EL (cell line): ENCODE measurements at places on chromosomes 3 and 15.

DNA sequence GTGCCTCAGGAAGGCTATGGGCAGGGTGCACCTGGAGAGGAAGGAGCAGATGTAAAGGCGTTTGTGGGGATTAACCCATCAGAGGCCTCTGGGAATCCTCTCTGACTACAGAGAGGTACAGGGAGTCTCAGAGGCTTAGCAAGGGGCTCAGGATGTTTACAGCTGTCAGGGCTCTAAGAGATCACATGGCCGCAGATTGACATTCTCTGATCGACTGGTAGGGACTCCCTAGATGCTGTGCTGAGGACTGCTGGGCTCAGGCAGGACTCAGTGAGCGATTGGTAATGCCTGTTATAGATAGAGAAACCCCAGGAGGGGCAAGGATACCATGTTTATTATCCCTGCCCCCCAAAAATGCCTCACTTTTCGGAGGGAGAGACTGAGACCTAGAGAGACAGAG lies 103.5 kb downstream of the CORO2B start:
- DNase-seq: no peak

GRCh38 chr3:105656651-105657504 lies 211.9 kb downstream of the CBLB start:
- peak; percentile 44 for DNase-seq

DNA sequence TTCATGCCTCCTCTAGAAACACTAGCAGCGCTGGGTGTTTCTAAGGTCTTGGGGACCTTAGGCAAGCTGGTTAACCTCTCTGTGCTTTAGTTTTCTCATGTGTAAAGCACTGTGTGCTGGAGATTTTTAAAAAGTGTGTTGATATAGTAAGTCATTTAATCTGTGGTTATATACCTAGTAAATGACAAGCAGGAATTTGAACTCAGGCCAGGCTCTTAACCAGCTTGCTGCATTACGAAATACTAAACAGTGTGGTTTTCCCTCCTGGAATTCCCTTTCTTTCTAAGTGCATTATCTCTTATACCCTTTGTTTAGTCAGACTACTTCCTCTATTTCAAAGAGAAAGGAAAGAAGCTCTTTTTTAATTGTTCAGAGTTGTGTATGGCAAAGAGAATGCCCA lies 26.5 kb downstream of the NEO1 start:
- peak; percentile 51 for DNase-seq

DNA sequence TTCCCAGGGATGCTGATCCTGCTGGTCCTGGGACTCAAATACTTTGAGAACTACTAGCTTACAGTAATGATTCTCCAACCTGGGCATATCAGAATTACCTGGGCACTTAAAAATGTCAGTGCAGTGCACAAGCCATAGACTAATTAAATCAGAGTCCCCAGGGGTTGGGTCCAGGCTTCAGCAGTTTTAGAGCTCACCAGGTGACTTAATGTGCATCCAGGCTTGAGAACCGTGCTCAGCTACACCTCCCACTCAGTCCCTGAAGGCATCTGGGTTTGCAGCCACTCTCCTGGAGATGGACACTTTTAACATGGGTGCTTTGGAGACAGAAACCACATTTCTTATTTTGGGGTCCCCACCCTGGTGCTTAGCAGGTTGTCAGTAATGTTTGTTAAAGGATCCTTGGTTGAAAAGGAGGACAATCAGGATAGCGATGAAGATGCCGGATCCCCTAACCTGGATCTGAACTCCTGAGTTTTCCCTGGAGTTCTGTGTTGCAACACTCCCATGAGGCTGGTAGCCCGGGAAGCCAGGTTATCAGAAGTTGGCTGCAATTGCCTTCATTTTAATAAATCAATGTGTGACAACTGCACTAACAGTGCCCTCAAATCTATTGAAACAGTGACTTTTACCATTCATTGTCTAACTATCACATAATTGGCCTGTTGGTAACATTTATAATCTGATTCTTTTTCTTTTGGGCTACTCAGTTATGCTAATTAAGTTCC lies 48.1 kb downstream of the BFSP2 start:
- no peak for DNase-seq

DNA sequence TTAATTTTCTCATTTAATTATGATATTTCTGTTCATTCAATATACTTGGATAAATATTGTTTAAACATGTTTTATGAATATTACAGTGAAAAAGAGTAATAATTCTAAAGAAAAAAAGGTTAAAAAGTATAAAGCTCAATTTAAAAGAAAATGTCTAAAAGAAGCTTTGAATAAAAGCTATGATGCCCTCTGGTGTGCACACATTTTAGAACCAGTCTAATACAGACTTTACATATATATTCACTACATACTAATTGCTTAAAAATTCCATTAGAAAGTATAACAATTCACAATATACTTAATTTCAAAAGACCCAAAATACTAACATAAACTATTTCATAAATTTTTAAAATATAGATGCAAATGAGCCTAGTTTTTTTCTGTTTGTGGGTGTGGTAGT lies 909.1 kb upstream of the ROBO1 start:
- DNase-seq: no peak

DNA sequence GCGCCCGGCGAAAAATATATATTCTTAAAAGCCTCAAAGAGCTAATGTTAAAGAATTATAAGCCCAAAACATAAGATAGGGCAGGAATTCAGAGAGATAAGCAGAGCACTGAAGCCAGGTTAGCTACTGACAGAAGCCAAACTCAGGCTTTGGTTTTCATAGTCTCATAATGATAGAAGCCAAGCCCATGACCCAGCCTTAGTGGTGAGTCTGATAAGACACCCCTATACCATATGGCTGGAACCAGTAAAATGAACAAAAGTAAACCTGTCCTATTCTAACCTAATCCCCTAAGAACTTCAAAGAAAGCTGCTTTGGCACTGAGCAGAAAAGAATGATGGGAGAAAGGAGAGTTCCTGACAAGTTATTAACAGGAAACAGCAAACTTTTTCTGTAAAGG lies 25.9 kb downstream of the MYO9A start:
- no peak for DNase-seq

GRCh38 chr15:63134245-63134985 lies 12.8 kb downstream of the LACTB start:
- no peak for DNase-seq

- no peak for DNase-seq
These were observed 40.0 kb downstream of the FOXP1 start for GRCh38 chr3:71543371-71544016.

GRCh38 chr3:107679921-107680320 lies 157.2 kb downstream of the BBX start:
- no peak for DNase-seq

DNA sequence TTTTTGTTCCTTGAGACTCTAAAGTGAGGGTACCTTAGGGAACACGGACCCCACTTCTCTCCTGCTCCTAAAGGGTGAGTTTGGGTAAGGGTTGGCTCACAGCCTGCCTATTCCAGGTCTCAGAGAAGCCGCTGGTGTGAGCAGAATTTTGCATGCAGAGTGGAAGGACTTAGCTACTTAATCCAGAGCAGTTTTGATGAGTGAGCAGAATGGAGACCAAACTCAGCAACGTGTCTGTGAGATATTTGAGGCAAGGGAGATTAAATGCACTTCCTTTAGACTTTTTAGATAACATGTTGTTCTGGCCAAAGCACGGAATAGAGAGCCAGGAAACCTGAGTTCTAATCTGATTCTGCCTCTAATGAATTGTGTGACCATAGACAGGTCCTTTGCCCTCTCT lies 5.1 kb downstream of the SLC24A1 start:
- DNase-seq: no peak

DNA sequence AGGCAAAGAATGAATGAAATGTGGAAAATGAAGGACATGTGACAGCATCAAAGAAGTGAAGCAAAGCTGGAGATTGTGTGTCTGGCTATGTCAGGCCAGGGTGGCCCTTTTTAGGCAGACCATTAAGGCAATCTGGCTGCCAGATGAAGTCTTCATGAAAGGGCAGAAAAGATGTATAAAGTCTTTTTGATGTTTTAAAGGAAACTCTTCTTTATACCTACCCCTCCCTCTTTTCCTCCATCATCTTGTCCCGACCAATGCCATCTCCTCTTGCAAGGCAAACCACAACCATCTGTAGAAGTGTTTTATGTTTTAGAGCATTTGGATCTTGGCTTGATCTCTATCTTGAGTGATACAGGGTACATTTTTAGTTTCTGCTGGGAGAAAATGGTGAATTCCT lies 259.2 kb downstream of the LSAMP start:
- no peak for DNase-seq
